ENCODE measurements at places on chromosomes 4 and X. TPM values are rescaled to one million over a fixed set of nuclear protein-coding genes. Genes with fewer than 3 reads are reported as not detected.

The HGFAC gene
- total RNA-seq, result not detected

The TMPRSS11D gene
- total RNA-seq, result not detected

The SUPT20HL1 gene
- total RNA-seq, result not detected

The IL2RG gene
- total RNA-seq, result not detected

The C4orf33 gene
- total RNA-seq, result 6.0 TPM

The LETM1 gene
- total RNA-seq, result 80.8 TPM

The PGAM4 gene
- total RNA-seq, result not detected

The MAMLD1 gene
- 1.9 TPM for total RNA-seq

The UTP3 gene
- 14.1 TPM for total RNA-seq

The SPIN2A gene
- 3.4 TPM for total RNA-seq

The NWD2 gene
- not detected for total RNA-seq

The PRR32 gene
- not detected for total RNA-seq

The TMSB15A gene
- total RNA-seq, result 0.32 TPM

The SCML2 gene
- total RNA-seq, result 2.6 TPM

The PTTG2 gene
- total RNA-seq, result not detected

The ZXDA gene
- total RNA-seq, result 10.7 TPM

The HHIP gene
- total RNA-seq, result under 0.01 TPM

The SPANXB1 gene
- total RNA-seq, result not detected

The TAF7L gene
- total RNA-seq, result 0.16 TPM

The ATOH1 gene
- not detected for total RNA-seq

The DNAAF6 gene
- not detected for total RNA-seq

The MAGEB2 gene
- not detected for total RNA-seq

The MAGEC3 gene
- total RNA-seq, result not detected

The NXT2 gene
- total RNA-seq, result 12.5 TPM

The TMEM175 gene
- total RNA-seq, result 13.3 TPM

The EFHC2 gene
- total RNA-seq, result 1.5 TPM

The CFAP299 gene
- 1.6 TPM for total RNA-seq

The STATH gene
- total RNA-seq, result not detected

The UGT2A1 gene
- total RNA-seq, result not detected

The EDNRA gene
- total RNA-seq, result 36.5 TPM

The CT55 gene
- not detected for total RNA-seq

The CCDC120 gene
- total RNA-seq, result 1.1 TPM

The TMEM35A gene
- 2.6 TPM for total RNA-seq

The PNCK gene
- total RNA-seq, result 0.65 TPM

The SLC2A9 gene
- 1.6 TPM for total RNA-seq

The ANK2 gene
- total RNA-seq, result 97.5 TPM

The IL13RA1 gene
- 52.5 TPM for total RNA-seq

The CTAG1A gene
- total RNA-seq, result not detected

The TBC1D14 gene
- total RNA-seq, result 43.8 TPM

The YY2 gene
- total RNA-seq, result 1.6 TPM

The ANXA10 gene
- not detected for total RNA-seq

The FAM149A gene
- 4.1 TPM for total RNA-seq

The DHRSX gene
- 26.0 TPM for total RNA-seq

The TENM3 gene
- total RNA-seq, result 28.4 TPM

The CHRNA9 gene
- 0.16 TPM for total RNA-seq

The AFM gene
- total RNA-seq, result not detected

The PRKG2 gene
- 0.16 TPM for total RNA-seq

The CCDC149 gene
- total RNA-seq, result 19.7 TPM

The SSX2 gene
- not detected for total RNA-seq

The PLAC8 gene
- total RNA-seq, result 0.12 TPM

The MSANTD1 gene
- total RNA-seq, result 0.85 TPM

The PNMA6A gene
- 4.4 TPM for total RNA-seq

The C1QTNF7 gene
- 0.16 TPM for total RNA-seq

The EDA gene
- total RNA-seq, result 2.6 TPM

The ATP2B3 gene
- 0.16 TPM for total RNA-seq

The UGT8 gene
- 0.49 TPM for total RNA-seq

The FGFBP2 gene
- total RNA-seq, result 0.49 TPM

The XAGE1A gene
- total RNA-seq, result not detected

All from hair follicle dermal papilla cell (primary cell).